ENCODE measurements at places on chromosomes 13 and 19. TPM values are rescaled to one million over a fixed set of nuclear protein-coding genes. Genes with fewer than 3 reads are reported as not detected.
A peak's percentile ranks its signal among the peaks of the same experiment; 100 is the strongest.

- no peak for DNase-seq
Measured at GRCh38 chr13:74032325-74032724, 101.9 kb downstream of the KLF12 start.

DNA sequence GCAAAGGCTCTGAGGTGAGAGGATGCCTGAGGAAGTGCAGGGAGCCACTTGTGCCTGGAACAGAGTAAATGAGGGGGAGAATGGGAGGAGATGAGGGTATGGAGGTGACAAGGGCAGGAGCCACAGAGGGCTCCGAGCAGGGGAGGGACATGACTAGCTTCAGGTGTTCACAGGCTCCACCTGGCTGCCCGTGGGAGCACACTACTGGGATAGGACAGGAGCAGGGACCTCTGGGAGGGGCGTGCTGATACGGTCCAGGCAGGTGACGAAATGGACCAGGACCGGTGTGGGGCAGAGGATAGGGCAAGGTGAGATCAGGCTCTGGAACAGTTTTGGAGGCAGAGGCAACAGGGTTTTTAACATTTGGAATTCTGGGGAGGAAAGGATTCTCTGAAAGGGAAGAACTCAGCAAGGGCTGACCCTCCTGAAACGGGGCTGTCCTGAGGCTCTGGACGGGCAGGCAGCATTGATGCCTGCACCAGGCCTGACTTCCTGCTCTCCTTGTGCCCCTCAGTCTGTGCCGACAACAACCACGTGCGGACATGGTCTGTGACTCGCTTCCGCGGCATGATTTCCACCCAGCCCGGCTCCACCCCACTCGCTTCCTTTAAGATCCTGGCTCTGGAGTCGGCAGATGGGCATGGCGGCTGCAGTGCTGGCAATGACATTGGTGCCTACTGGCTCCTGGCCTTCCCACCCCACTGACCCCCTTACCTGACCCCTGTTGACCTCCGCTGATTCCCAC is 11.6 kb downstream of the SHKBP1 start:
- peak; percentile 59 for DNase-seq

GRCh38 chr13:20789665-20790064 is 15.9 kb upstream of the EEF1AKMT1 start:
- DNase-seq, result no peak

GRCh38 chr19:17947815-17948513 is 15.1 kb downstream of the CCDC124 start:
- peak; percentile 93 for DNase-seq

DNA sequence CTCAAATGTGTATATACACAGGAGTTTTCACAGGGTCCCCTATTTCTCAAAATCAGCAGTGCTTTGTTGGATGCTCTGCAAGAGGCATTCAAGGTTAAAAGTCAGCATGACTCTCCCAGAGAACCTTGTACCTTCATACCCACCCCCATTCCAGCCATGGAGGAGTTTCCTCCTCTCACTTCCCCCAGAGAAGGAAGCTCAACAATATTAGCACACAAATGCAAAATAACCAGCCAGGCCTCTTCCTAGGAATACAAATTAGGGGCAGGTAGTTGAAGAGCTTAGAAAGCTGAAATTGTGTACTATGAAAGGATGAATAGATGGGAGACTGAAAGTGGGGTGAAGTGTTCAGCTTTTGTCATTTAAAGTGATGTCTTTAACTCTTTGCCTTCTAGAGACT is 43.8 kb downstream of the SPRY2 start:
- DNase-seq, result no peak

The OLFM2 gene
- 31.8 TPM for total RNA-seq

The ATP4A gene
- total RNA-seq, result not detected

DNA sequence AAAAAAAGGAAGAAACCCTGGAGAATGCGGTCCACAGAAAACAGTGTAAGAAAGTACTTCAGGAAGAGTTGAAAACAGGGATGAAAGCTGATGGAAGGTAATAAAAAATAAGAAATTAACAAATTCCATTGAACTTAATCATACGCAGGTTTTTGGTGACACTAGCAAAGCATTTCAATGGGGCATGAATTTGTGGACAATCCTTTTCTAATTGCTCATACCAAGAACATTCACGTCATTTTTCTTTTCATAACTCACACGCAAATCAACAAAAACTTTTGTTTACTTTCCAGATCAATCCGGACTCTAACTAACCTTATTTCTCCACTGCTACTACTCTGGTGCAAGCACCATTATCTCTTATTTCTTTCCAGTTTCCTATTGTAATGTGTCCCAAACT is 1195.0 kb downstream of the SLITRK5 start:
- DNase-seq, result no peak

The FFAR1 gene
- total RNA-seq, result not detected

- DNase-seq, result no peak
Measured at GRCh38 chr19:4429256-4429655, 26.8 kb downstream of the CHAF1A start.

DNA sequence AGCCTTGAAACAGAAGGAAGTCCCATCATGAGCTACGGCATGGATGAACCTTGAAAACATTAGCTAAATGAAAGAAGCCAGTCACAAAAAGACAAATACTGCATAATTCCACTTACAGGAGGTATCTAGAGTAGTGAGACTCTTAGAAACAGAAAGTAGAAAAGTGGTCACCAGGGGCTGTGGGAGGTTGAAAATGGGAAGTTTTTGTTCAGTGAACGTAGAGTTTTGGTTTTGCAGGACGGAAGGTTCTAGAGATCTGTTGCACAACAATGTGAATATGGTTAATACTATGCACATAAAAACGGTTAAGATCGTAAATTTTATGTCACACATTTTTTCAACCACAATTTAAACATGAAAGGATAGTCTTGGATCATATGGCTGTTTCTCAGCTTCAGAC is 11.9 kb upstream of the SLC10A2 start:
- DNase-seq, result no peak

All from myocyte (in vitro differentiated cells).